ENCODE measurements at places on chromosomes 5 and 9.

GRCh38 chr5:79834754-79835714 lies 145.4 kb downstream of the CMYA5 start:
- DNase-seq, result no peak

DNA sequence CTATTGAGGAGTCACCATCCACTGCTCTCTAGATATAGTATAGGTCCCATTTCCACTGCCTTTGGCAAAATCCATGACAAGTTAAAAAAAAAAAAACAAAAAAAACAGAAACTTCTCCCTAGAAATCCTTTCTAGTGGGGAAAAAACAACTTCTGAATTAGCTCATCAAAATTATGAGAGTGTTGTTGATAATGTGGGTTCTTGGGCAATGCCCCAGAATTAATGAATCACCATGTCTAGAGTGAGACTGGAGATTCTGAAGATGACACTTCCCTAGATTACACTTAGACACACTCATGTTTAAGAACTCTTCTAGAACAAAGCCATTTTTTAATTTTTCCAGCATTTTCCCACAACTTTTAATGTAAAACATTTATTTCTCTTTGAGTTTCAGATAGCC lies 728.0 kb upstream of the C9orf72 start:
- no peak for DNase-seq

GRCh38 chr9:70802758-70803436 lies 318.5 kb downstream of the TRPM3 start:
- no peak for DNase-seq

DNA sequence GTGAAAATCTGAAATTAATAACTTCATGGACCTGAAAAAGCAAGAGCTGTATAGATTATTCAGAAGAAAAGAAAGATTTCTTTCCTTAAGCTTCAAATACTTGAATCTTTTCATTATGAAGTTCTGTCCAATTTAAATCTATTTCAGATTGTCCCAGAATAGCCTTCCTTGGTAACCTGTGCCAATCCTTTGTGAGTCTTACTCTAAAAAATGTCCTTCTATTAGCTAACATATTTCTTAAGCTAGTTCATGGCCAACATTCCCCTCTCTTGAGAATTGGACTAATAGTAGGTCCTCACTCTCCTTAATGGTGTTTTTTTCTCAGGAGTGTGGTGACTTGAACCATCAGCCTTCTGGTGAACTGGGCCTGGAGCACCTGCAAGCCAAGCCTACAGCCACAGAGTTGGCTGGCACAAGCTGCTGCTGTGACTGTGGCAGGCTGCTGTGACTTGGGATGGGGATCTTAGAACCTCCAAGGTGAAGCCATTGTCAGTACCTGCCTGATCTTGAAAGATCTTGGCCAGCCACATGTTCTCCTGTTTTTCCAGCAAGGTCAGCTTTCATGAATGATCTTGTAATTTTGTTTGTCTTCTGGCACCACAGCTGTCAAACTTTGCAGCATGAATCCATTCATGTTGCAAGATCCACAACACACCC lies 262.6 kb upstream of the MAP3K1 start:
- DNase-seq, result no peak

DNA sequence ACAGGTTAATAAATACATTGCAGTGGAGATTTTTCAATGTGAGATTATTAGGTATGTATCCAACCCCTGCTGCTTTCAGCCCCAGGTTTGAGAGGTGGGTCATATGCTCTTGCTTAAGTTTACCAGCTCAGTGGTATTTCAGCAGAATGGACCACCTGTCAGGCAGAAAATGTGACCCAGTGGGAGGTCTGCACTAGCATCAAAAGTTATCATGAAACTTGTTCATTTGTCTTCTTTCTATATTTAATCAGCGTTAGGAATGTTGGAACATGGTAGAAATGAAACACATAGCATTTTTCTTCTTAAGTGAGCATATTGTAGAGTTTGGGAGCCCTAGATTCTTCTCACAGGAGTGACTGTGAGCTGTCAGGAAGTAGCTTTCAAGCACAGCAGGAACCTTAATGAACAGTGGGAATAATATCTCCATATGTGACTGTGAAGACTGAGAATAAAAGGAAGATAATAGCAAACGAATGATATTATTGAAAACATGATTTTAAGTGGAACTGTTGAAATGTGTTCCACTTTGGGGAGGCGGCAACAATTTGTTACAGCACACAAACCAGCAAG lies 596.9 kb upstream of the CDH6 start:
- DNase-seq, result no peak

DNA sequence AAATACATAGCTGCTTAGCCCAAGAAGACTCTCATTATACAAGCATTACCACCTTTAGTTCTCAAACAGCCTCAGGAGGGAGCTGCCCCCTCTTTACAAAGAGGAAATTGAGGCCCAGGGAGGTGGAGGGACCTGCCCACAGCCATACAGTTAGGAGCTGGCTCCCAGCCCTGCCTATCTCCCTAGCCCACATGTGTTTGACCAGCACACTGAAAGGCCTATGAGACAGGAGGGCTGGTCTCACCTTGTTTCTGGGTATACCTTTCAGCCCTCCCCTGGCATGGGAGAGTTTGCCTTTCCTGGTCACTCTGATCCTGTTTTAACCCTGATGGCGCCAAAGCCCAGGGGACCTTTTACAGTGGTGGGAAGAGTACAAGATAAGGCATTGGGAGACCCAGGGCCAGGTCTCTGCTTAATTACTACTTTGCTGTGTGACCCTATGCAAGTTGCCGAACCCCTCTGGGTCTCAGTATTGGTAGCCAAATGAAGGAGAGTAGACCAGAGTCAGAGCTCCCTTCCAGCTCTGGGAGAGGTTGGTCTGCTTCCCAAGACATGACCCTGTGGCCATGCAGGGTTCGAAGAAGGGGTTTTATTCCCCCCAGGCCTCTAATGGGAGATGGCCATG lies 60.9 kb upstream of the RPL26L1 start:
- no peak for DNase-seq

DNA sequence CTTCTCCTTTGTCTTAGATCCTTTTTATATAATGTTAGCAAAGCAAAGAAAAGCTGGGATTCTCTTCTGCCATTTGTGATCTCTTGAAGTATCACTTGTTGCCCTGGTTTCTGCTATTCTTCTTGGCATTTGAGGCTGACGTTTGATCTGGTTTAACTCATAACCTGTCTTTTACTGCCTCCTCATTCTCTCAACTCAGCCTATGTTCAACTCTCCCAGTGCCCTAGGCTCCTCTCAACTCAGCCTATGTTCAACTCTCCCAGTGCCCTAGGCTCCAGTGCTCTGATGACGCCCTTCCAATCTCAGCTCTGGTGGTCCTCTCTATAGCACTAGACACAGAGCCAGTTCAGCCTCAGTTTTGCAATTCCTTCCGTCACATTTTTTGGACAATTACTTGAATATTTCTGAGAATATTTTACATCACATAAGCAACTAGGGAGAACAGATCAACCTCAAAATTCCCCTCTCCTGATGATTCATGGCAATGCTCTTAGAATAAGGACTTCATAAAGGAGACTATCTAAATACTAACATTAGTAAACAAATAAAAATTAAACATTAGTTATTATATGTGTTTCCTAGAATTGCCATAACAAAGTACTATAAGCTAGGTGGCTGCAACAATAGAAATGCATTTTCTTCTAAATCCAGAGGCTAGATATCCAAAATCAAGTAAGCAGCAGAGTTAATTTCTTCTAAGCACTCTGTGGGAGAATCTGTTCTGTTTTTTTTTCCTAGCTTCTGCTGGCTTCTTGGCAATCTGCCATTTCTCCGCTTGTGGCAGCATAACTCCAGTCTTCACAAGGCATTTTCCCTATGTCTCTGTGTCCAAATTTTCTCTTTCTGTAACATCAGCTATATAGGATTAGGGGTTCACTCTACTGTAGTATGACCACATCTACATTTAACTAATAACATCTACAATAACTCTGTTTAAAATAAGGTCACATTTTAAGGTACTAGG lies 662.1 kb upstream of the FTMT start:
- DNase-seq, result no peak

GRCh38 chr5:96984506-96985192 lies 48.8 kb downstream of the LNPEP start:
- DNase-seq, result no peak

DNA sequence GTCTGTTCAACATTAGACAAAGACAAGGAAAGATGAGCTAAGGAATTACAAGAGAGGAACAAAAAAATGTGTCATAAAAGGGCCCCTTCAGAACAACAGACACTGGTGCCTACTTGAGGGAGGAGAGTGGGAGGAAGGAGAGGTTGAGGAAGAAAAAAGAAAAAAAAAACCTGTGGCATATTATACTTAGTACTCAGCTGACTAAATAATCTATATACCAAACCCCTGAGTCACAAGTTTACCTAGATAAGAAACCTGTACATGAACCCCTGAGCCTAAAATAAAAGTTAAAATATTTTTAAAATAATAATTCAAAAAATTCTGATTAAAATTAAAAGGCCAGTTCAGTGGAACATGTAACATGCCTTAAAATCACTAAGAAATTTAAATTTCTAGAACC lies 107.3 kb downstream of the MTREX start:
- no peak for DNase-seq

GRCh38 chr9:2153630-2154217 lies 138.6 kb downstream of the SMARCA2 start:
- DNase-seq, result no peak

DNA sequence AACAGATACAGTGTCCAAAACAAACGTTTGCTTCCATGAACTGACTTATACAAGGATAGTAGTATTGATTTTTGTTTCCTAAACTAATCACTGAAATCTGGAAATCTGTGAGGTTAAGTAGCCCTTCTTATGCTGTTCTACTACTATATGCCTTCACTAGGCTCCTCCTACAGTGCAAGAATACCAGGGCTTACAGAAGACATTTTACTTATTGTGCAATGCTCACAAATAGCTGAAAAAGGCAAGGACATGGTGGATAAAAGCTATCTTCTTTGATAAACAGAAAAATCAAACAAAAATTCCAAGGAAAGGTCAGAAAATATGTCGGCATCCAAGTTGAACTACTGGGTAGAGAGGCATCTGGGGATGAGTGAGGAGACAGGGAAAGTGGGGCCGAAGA lies 61.9 kb downstream of the OXCT1 start:
- no peak for DNase-seq

GRCh38 chr5:116859666-116860320 lies 285.2 kb upstream of the SEMA6A start:
- DNase-seq, result no peak

- DNase-seq, result no peak
Observed at GRCh38 chr9:124793015-124793541, 16.1 kb downstream of the OLFML2A start.

- no peak for DNase-seq
Observed at GRCh38 chr5:163387589-163388343, 49.6 kb upstream of the CCNG1 start.

GRCh38 chr9:110013064-110013463 lies 194.9 kb downstream of the C9orf152 start:
- no peak for DNase-seq

- DNase-seq, result no peak
Observed at GRCh38 chr5:121968910-121969607, 7.3 kb downstream of the SRFBP1 start.

GRCh38 chr5:179623906-179624741 lies 653 bp upstream of the HNRNPH1 start:
- DNase-seq, result peak; percentile 59

DNA sequence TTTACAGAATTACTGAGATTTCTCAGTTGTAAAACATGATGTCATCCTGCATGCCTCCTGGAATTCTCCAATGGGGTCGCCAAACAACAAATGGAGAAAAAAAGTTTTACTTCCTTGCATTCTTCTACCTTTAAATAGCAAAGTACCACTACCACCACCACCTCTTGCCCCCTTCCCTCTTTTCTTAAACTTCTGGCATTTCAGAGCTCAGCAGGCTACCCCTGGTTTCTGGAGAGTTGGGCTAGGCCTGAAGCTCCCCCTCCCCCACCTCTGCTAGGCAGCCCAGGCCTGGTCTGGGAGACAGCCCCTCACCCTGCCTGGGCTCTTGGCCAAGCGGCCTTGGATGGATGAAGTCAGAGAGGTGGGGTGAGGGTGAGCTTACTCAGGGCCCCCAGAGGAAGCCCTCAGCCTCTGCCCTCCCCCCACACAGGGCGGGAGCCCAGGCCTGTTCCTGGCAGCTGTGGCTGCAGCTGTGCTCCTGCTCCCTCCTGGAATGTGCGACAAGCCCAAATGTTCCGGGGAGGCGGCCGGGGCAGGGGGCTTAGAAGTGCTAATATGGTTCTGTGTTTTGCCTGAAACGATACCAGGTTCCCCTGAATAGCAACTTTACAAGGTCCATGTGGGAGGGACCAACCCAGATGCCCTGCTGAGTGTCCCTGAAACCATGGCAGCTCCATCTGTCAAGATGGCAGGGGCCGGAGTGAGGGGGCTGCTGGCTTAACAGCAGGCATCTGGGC lies 6.0 kb upstream of the CCIN start:
- DNase-seq, result peak; percentile 70

DNA sequence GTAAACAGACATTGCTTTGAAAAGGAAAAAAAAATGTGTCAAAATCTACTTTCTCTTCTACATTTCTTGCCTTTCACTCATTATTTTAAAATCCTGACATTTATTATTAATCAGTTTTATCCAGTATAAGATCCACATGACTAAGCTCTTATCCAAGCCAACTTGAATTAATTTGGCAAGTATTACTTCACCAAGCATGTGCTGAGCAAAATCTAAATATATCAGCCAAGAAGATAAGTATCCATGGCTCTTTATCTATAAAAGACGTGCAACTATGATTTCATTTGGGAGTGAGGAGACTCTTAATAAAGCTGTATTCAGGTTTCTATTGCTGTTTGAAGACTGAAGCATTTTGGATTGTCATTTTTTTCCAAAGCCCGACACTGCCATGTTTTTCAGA lies 221.3 kb downstream of the TRIM36 start:
- DNase-seq, result no peak
